HT1080 (cell line): ENCODE measurements at places on chromosomes 5 and 9. TPM values are rescaled to one million over a fixed set of nuclear protein-coding genes. Genes with fewer than 3 reads are reported as not detected.

The OR1Q1 gene
- total RNA-seq = not detected in 2 replicates

DNA sequence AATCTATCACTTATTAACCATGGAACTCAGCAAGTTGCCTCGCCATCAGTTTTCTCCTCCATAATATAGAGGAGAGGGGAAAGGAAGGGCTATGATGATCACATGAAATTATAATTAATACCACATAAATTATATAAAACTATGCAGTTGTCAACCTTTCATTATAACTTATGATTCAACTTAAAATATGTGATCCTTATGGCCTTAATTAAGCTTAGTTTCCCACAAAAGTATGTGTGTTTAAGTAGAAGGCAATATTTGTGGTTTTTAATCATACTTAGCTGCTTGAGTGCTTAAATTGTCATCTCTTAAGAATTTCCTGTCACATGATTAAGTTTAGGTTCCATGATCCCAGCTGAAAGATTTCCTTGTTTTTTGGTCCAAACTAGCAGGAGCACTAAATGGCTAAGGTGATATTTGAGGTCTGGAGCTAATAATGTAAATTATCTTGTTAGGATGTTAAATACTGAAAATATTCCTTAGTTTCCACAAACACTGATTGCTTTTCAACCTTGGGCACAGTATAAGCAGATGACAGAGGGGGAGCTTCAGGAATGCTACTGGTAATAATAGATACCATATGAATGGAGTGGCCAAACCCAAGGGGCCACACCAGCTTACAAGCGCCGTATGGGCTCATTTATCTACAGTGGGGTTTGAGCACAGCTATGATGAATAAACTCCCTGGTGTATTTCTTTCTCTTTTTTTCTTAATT is 26.4 kb upstream of the F2R start:
- peak; percentile 93 for DNase-seq

GRCh38 chr5:170538696-170539586 is 35.1 kb downstream of the KCNIP1 start:
- no peak for DNase-seq

- DNase-seq = no peak
Observed at GRCh38 chr5:118070041-118070440, 918.3 kb downstream of the DTWD2 start.
